NCI-H524 treated with DMSO at 0.1 percent for 48 hours (cell line): ENCODE measurements at places on chromosomes 11 and 22.

- no peak for DNase-seq
Measured at GRCh38 chr22:29195118-29195963, 10.4 kb upstream of the EMID1 start.

DNA sequence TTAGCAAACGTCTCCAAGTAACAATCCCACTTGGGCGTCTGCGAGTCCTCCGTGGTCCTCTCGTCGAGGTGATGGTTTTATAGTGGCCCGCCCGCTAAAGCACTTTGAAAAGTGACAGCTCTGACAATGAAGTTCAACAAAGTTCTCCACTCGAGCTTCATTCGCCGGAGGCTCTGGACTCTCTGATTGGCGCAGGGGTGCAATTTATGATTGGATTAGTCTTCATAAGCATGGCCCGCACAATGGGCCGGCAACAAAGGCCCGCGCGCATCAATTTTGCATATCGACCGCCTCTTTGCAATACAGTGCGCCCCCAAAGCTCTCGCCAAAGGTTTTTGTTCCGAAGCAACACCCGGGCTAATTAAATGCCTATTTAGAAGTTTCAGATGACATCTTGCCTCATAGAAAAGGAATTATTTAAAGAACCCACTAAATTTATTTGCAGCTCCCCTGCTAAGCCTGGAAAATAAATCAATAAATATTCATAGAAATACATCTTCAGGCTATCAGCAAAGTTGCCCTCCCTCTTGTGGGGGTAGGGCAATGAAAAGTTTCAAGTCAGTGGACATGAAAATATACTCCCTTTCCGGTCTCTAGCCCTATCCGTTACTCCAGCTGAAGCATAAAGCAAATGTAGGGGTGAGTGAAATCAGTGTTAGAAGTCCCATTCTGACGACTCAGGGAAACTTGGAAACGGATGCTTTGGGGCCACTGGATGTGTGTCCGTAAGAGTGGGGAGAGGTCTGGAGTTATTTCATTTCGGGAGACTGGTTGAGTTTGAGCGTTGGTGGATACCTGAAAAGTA is at the start of gene DBX1:
DBX1 (minus strand) TSS at position 51 of the 805 bp plus-strand sequence. CDS start 151 bp downstream, outside the sequence.
- no peak for DNase-seq

GRCh38 chr11:10407055-10407454 is 48.0 kb upstream of the AMPD3 start:
- DNase-seq: no peak

GRCh38 chr11:133382131-133382812 is 150.0 kb downstream of the OPCML start:
- DNase-seq: no peak

DNA sequence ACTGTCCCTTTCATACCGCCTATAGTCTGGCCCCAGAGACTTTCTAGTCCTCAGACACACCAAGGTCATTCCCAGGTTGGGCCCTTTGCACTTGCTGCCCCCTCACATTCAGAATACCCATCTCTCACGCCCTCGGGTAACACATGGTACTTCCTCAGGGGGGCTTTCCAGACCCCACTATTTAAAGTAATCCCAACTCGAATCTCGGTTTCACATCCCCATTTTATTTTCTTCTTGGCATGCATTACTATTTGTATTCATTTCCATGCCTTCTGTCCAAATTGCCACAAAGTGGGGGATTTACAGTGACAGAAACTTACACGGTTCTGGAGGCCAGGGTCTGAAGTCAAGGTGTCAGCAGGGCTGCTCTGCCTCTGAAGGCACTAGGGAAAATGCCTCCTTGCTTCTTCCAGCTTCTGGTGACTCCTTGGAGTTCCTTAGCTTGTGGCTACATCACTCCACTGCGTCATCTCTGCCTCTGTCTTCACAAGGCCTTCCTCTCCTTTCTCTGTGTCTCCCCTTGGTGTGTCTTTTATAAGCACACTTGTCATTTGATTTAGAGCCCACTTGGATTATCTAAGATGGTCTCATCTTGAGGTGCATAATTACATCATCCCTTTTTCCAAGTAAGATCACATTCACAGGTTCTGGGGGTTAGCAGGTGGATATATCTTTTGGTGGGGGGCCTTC is 15.1 kb downstream of the RCN1 start:
- no peak for DNase-seq

- no peak for DNase-seq
Measured at GRCh38 chr11:110486156-110486555, 56.4 kb downstream of the FDX1 start.

DNA sequence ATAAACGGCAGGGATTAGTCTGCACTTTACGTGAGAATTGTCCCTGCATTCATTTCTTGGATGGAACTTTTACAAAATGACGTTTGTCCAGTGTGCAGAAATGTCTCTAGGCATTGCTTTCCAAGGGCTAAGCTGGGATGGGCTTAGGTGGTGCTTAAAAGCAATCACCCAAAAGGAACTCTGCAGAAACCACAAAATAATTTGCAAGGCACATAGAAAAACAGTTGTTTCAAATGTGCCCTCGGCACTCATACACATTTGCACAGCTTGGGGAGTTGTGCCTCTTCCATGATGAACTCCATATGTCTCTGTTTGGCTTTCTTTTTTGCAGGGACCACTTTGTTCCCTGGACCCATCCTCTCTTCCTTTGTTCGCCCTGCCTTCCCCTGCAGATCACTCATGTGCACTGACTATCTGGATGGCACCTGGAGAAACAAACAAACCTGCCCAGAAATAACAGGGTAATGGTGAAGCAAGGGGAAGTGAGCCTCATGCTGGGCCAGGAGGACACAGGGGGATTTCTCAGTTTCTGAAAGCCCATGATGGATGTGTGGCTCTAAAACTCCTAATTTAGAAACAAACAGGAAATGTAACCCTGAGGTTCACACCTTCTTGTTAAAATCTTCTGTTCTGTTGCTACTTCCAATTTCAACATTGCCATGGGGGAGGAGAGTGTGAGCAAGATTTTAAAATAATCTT is 150.2 kb downstream of the SNX19 start:
- DNase-seq: no peak

DNA sequence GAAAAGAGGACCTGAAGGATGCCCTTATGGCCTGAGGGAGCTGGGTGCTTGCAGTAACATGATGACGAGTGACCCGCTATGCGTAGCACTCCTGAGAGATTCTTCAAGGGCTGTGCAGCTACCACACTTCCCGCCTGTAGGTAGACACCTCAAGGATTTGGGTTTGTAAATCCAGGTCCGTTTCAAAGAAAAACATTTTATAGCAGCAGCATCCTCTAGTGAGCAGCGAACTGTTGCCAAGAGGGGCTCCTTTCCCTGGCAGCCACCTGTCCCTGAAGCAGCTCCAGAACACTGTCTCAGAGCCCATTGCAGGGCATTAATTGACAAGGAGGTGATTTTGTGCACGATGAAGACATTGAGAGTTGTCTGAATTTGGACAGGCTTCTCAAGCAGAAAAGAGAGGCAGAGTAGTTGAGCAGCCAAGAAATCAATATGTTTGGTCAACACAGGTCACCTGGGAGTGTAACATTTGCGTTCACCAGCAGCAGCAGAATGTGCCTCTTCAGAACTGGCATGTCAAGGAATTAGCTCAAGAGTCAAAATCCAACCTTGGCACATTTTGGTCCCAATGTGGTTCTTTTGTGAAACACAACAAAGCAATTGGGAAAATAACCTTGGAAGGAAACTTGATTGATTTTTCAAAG is 209.8 kb upstream of the MTNR1B start:
- DNase-seq: no peak

DNA sequence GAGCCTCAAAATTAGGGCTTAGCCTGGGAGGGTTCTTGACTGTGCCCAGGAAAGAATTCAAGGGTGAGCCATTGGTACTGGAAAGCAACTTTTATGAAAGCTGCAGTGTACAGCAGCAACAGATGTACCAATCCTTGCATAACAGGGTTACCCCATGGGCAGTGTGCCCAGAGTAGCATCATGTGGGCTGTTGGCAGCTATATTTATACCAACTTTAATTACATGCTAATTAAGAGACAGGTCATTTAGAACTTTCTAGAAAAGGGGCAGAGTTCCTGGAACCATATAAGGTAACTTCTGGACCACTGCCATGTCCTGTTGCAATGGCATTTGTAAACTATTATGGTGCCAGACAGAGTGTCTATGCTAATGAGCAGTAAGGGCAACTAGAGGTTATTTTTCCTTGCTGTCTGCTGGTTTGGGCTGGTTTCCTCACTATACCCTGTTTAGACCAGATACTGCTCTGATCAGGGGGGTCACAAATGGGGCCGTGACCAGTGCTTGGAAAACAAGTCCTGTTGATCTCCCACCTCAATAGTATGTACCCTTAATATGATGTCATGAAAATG is 1120.5 kb upstream of the RAG2 start:
- DNase-seq: no peak

DNA sequence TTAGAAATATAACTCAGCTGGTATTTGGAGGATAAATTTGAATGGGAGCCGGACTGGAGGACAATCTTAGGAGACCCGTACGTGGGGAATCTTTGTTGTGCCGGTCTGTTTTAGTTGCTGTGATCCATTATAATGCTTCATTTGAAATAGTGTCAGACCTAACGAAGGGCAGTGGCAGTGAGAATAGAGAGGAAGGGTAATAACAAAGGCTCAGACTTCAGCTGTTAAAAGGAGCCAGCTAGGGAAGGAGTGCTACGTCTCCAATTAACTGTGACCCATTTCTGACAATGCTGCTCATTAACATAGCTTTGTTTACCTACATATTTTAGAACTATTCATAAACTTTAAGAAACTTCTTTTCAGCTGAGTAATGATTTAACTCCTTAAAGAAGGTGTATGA is 246.9 kb downstream of the OPCML start:
- DNase-seq: no peak

GRCh38 chr11:69662806-69663205 is 12.3 kb downstream of the LTO1 start:
- DNase-seq: no peak
